CD8-positive, alpha-beta memory T cell (primary cell): ENCODE measurements at places on chromosomes 4 and X. TPM values are rescaled to one million over a fixed set of nuclear protein-coding genes. Genes with fewer than 3 reads are reported as not detected.

DNA sequence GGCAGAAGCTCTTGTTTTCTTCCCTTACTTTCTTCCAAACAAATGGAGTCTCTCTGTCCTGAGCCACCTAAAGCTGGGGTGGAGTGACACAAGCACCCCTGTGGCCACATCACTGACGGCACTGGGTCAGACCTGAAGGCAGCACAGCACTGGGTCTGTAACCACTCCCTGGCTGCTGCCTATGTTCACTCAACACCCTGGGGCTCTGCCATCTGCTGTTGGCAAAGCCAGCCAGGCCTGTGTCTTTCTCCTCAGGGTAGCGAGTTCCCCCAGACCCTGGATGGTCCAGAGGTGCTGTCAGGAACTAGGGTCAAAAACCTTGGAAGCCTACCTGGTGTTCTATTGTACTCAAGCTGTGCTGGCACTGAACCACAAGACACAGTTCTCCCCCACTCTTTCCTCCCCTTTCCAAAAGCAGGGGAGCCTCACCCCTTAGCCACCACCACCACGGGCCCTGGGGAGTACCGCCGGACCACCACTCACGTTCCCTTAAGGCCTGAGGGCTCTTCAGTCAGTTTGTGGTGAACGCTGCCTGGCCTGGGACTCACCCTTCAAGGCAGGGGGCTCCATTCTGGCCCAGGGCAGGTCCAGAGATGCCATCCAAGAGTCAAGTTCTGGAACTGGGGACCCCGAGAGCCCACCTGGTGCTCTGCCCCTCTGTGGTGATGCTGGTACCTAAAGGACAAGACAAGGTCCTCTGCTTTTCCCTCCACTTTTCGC, 31.5 kb downstream of the TMEM271 start:
- DNase-seq = no peak

DNA sequence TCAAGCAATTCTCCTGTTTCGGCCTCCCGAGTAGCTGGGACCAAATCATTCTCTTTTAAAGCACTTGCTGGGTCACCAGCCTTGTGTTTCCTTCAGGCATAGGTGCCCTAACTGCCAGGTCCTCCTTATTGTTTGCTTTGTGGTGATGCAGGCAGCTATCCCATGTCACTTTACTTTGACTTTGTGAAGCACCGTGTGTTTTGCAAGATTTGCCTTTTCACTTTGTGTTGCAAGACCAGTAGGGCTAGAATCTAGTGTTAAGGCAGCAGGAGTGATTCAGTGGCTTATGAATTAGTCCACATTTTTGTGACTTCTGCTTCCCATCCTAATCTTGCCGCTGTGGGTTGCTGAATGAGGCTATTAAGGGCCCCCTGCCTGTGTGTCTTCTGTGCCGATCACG, 20.2 kb downstream of the SYAP1 start:
- DNase-seq = no peak

DNA sequence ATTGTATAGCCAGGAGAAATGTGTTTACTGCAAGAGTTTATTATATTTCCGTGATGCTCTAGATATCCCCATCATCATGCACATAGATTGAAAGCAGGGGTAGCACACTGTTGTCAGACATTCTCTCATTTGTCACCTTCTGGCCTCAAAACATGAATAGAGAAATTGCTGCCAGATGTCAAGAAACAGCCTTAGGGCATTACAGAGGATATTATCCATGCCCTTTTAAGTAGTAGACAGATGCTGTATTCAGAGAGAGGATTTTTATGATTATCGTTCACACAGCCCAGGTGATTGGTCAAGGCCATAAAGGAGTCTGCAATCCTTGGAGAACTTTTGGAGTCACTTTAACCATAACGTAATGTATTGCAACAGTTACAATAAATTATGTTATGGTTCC, 1961.5 kb upstream of the TENM3 start:
- no peak for DNase-seq

DNA sequence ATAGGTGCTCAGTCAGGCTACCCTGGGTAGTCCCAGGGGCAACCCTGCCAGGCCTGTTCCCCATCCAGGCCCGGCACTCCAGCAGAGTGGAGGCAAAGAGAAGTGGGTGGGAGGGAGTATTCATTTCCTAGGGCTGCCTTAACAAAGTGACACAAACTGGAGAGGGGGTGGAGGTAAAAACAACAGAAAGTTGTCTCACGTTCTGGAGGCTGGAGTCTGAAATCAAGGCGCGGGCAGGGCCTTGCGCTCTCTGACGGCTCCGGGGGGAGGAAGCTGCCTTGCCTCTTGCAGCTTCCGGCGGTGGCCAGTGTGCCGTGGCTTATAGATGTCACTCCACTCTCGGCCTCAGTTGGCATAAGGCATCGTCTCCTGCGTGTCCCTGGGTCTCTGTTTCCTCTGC, 90.8 kb downstream of the DCTD start:
- DNase-seq = no peak

ATP2B3 gene
- not detected for total RNA-seq

STPG2 gene
- total RNA-seq = not detected
